ENCODE measurements at places on chromosomes 2 and 18.

DNA sequence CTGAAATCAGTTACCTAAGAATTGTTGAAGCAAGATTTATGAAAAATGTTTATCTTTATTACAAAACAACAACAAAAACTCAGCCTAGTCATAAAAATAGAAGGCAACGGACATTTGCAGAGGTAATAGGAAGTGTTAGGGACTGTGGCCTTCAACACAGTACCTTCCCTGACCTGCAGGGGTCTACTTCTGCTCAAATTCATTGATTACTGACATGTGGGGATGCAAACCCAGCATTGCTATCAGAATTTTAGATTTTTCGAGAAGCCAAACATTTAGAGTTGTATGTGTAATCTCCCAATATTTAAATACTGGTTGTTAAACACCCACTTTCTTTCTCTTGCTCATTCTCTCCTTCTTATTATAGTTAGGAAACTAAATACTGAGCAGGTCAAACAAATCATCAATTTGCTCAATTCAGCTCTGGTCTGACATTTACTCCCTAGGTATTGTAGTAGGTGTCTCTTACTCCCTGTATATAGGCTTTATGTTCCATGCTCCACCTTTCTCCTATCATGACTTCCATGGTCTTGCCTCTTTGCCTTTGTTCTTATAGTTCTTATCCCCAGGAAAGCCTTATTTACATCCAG lies 198.5 kb downstream of the UBE2E3 start:
- no peak for DNase-seq

GRCh38 chr2:148218326-148219075 lies 197.6 kb downstream of the MBD5 start:
- no peak for DNase-seq

DNA sequence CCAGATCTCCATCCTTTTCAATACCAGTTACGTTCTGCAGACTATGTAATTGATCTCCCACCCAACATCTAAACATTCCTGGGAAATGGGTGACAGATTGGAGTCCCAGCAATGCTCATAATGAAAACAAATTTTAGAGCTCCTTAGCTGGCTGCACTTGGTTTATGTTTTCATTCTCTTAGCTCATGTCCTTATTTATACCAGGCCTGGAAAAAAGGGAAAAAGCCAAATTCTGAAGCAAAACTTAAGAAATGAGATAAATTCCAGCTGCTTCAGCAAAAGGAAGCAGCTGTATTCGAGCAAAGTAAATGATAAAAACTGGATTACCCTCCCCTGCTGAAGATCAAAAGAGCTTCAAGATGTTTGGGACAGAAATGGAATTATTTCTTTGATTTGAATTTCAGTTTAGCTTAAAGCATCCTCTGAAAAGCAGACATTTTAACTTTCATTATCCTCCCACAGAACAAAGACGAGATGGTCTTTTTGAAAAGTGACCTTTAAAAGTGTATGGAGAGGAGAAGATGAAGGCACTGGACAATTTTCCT lies 196.5 kb upstream of the THUMPD2 start:
- DNase-seq, result no peak

DNA sequence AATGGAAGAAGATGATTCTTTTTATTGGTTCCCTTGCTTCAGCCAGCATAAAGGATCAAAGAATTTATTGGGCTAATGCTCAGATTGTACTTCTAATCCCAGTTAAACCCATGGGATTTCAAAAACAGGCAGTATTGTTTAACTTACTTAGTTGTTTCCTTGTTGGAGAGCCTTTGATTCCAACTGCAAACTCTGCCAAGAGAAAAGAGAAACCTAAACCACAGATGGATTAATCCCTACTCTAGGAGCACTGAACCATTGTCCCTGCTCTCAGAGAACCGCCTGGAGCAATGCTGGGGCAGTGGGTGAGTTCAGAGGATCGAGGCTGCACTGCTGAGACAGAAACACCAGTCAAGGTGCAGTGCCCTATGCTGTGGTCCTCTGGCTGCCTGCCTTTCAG lies 44.9 kb upstream of the SIGLEC15 start:
- DNase-seq, result no peak

- DNase-seq, result no peak
These were observed 317.0 kb downstream of the GALR1 start for GRCh38 chr18:77566604-77567003.

- DNase-seq, result no peak
These were observed 27.6 kb downstream of the INPP5D start for GRCh38 chr2:233087713-233088112.

- DNase-seq, result no peak
These were observed 50.6 kb downstream of the GLI2 start for GRCh38 chr2:120786038-120786960.

- no peak for DNase-seq
These were observed 46.0 kb downstream of the CCDC195 start for GRCh38 chr2:224670203-224670602.

DNA sequence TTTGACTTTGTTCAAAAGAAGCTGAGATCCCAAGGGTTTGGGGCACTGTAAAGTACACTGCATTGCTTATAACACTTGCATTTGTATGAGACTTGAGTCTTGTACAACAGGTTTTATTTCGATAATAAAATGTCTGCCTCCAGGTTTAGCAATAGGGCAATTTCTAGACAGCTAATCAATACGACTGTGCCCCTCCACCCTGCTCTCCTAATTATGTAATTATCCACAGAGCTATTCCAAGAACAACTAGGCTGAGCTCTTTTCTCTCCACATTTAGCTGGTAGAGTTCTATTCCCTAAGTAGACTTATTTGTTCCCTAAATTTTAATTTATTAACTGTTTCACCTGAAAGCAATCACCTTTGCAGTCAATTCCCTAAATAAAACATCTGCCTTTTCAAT lies 52.9 kb upstream of the LINC00305 start:
- DNase-seq, result no peak

DNA sequence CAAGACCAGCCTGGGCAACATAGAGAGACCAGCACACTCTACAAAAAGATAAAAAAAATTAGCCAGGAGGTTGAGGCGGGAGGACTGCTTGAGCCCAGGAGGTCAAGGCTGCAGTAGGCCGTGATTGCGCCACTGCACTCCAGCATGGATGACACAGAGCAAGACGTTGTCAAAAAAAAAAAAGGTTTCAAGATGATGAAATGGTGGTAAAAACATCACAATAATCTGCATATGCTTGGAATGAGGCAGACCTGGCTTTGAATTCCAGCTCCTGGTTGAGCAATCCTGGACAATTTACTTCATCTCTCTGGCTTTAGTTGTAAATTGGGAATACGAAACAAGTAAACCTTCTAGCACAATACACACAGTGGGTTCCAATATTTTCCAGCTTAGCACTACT lies 24.1 kb downstream of the USP40 start:
- DNase-seq, result peak; percentile 32

DNA sequence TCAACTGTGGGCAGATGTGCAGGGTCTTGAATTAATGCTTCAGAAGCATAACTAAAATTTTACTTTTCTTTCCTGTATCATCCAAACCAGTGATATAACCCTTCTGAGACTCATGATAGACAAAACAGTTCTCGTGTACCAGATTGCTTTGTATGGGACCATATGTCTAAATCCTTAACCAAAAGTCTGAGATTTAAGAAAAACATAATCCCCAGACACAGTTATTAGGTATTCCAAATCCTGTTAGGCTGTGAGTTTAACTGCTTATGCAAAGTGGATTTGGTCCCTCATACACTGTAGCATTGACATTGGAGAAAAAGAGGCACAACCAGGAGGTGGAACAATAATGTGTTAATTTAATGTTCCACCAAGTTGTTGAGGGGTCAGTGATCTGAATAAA lies 235.0 kb downstream of the PMAIP1 start:
- no peak for DNase-seq

- no peak for DNase-seq
These were observed 180.4 kb downstream of the CYRIA start for GRCh38 chr2:16485251-16485650.

DNA sequence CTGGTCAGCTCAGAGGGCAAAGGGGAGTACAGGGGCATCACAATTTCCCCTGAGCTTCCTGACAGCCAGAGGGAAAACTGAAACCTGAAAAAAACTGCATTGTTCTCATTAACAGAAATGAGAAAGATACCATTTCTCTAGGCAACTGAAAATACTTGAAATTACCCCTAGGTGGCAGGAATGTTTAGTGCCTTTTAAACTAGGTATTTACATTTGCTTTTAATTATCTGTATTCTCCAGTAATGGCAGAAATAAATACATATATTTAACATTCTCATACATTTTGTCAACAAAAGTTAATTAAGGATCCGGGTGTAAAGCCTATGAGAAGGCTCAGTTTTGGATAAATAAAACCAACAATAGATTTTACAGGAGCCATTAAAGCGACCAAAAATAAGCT lies 34.5 kb downstream of the RPL31 start:
- peak; percentile 39 for DNase-seq

DNA sequence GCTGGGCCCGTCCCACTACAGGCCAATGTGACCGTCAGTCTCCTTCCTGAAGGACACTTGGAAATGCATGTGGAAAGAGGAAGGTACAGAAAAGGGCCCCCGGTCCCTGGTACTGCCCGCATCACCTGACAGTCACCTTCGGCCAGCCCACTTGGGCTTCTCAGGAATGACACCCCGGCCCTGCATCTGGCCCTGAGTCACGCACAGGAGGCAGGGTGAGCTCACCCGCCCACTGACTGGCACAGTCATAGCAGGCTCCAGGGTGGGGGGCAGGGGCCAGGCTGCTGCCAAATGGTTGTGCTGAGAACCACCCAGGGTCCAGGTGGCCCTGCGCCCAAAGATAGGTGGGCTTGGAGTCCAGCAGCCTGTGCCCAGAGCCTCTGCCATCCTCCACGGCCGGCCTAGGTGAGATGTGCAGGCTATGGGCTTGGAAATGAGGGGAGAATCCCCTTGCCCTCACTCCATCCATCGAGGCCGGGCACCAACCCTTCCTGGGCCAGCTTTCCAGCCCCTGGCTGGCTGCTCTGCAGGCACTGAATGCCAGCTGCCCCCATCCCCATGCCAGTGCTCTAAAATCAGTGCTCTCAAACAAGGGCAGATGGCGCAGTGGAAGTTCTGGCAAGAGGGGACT lies 14.1 kb downstream of the EMX1 start:
- no peak for DNase-seq

DNA sequence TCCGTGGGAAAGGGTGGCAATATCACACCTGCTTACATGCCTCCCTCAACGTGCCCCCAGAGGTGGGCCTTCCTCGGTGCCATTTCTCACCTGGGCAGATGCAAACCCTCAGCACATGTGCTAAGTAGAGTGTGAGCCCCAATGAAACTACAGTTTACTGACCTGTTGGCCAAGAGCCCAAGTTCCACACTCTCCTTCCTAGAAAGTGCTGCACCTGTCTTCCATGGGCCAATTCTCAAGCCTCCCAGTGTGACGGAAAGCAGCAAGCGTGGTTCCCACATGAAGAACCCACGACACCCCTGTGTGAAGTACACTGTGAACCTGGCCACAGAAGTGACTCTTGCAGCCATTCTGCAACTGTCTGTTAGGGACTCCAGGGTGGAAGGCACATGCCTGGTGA lies 73.7 kb downstream of the UXS1 start:
- no peak for DNase-seq

GRCh38 chr2:202690321-202690900 lies 55.6 kb downstream of the FAM117B start:
- no peak for DNase-seq

- DNase-seq, result no peak
These were observed 63.6 kb downstream of the CELF4 start for GRCh38 chr18:37502036-37502435.

DNA sequence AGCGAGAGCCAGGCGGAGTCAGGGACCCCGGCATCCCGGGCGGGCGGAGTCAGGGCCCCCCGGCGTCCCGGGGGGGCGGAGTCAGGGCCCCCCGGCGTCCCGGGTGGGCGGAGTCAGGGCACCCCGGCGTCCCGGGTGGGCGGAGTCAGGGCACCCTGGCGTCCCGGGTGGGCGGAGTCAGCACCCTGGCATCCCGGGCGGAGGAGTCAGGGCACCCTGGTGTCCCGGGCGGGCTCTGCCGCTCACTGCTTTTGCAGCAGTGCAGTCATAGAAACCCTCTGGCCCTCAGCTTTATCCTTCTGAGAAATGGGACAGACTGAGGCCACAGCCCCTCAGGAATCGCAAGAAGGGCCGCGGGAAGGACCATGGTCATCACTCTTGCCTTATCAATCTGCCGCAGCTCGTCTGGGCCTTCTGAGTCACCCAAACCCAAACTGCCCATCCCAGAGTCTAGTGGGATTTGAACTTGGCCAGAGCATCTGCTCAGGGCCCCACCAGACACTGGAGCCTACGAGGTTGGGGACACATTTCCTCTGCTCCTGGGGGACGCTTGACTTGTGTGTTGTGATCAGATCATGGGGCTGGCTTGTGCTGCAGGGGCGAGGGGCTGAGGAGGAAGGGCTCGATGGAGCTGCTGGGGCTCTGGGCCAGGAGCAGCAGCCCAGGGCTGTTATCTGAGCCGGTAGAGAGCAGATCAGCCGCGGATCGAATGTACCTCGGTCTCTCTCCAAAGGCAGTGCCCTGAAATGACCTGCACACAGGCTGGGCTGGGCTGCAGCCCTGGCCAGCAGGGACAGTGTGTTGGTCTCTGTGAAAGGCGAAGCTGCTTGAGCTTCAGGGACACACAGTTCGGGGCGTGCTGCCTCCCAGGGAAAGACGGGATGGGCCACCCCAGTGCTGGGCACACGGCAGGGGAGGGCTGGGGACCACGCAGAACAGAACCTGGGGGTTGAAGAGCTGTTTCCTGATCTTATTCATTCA lies 290.1 kb upstream of the HDAC4 start:
- no peak for DNase-seq

DNA sequence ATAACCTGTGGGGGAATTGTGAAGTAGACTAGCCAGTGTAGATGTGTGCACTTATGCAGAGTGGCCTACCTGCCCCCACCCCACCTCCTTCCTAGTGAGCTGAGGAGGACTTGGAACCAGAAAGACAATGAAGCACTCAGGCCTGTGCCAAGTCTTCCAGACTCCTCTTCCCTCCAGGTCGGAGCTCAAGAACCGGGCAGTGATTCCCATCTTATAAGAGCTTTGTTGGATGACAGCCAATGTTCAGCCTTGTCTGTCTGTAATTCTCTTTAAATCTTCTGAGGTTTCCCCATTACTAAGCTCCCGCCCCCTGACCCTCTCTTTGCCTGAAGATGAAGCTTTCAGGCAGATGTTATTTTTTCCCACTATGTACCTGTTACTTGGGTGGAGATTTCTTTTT lies 121.0 kb downstream of the SMAD2 start:
- DNase-seq, result no peak

DNA sequence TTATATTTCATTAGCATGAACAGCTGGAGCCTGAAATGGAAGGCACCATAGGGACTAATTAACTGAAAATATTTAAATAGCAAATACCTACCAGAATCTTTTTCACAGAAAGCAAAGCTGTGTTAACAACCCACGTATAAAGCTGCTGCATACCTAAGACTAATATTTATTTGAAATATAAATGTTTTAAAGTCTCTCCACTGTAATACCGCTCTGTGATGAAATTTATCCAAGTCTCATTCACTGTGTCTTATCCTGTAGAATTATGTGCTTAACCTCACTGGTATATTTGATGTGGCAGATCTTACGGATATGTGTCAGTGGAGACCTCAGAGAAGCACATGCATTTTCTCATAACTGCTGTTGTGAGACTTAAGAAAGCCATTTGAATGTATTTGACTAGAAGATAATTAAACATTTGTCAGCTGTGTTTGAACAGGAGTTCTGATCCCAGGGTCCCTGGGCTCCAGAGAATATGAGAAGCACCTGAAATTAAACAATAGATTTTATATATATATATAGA lies 373.3 kb downstream of the ZNF804A start:
- no peak for DNase-seq

GRCh38 chr2:42598656-42599055 lies 30.2 kb downstream of the MTA3 start:
- no peak for DNase-seq

All from HFFc6 (cell line).